Caco-2 (cell line): ENCODE measurements at places on chromosomes 2 and 18. TPM values are rescaled to one million over a fixed set of nuclear protein-coding genes. Genes with fewer than 3 reads are reported as not detected.

- H3K36me3 ChIP-seq: no peaks in the 10 kb centered on the region
- H3K4me1 ChIP-seq: 0 out of 2 replicates have a peak, but pooled peaks cover 5% of the 10 kb centered on the region
- no peak overlapping the region for H3K27ac ChIP-seq
- no peak for DNase-seq
Observed at GRCh38 chr2:19802086-19802841, 99.5 kb downstream of the TTC32 start.

GRCh38 chr2:130756874-130757668 is 1.7 kb downstream of the AMER3 start:
- no peaks in the 10 kb centered on the region for H3K27me3 ChIP-seq
- H3K36me3 ChIP-seq: no peaks in the 10 kb centered on the region
- H3K4me1 ChIP-seq: no peaks in the 10 kb centered on the region
- no peak for DNase-seq
- no peak overlapping the region for H3K4me3 ChIP-seq

- no peaks in the 10 kb centered on the region; the same call in 1 of the 2 replicates for H3K4me1 ChIP-seq
- no peaks in the 10 kb centered on the region for H3K27me3 ChIP-seq
- no peak overlapping the region for H3K4me3 ChIP-seq
- no peak overlapping the region for H3K27ac ChIP-seq
- H3K36me3 ChIP-seq: no peaks in the 10 kb centered on the region
Observed at GRCh38 chr2:63790906-63791305, 50.8 kb upstream of the UGP2 start.

- H3K4me1 ChIP-seq: no peaks in the 10 kb centered on the region
- no peaks in the 10 kb centered on the region for H3K27me3 ChIP-seq
- no peak for DNase-seq
- H3K4me3 ChIP-seq: no peak overlapping the region
- H3K27ac ChIP-seq: no peak overlapping the region
- H3K36me3 ChIP-seq: peaks cover 17% of the 10 kb centered on the region
Observed at GRCh38 chr2:27231921-27232320, 14.8 kb downstream of the CAD start.

- DNase-seq: no peak
- no peak overlapping the region for H3K27ac ChIP-seq
- peaks cover 18% of the 10 kb centered on the region for H3K4me1 ChIP-seq
Observed at GRCh38 chr2:201575971-201576370, 67.3 kb downstream of the TMEM237 start.

DNA sequence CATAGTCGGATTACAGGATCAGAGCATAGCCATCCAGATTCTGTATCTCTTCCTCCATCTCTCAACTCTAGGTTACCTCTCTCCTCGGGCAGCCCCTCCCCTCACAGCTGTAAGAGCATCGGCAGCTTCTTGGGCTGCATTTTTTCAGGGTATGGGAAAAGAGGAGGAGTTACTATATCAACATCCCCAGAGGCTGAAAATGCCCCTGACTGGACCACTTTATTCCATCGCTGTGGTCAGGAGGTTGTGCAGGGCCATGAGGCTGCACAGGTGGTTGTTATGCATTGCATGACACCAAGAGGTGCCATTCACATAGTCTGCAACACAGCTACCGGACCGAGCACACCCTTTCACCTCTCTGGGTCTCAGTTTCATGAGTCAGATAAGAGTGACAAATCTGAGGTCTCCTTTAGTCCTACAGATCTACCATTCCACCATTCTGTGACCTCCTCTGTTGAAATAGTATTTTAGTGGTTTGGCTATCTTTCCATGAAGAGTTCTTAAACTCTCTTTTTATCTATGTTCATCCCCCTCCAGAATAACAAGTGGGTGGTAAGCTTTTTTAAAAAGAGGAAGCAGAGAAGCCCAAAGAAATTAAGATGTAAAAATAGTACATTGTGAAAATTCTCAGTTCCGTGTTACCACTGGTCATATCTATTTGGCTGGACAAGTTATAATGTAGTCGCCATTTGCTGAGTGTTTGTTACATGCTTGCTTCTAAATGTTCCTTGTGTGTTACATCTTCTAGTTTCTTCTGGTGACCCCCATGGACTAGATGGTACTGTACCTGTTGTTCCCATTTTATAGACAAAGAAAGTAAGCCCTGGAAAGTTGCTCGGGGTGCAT is 56.6 kb upstream of the SLC1A4 start:
- no peak for DNase-seq
- H3K4me1 ChIP-seq: no peaks in the 10 kb centered on the region
- H3K4me3 ChIP-seq: no peak overlapping the region
- H3K36me3 ChIP-seq: no peaks in the 10 kb centered on the region
- H3K27ac ChIP-seq: no peak overlapping the region

- no peak overlapping the region for H3K4me3 ChIP-seq
- H3K27ac ChIP-seq: no peak overlapping the region
- H3K36me3 ChIP-seq: no peaks in the 10 kb centered on the region
- H3K4me1 ChIP-seq: peaks cover 11% of the 10 kb centered on the region; the same call in 1 of the 2 replicates
- DNase-seq: no peak
Observed at GRCh38 chr2:227474410-227474809, 2.5 kb downstream of the AGFG1 start.

DNA sequence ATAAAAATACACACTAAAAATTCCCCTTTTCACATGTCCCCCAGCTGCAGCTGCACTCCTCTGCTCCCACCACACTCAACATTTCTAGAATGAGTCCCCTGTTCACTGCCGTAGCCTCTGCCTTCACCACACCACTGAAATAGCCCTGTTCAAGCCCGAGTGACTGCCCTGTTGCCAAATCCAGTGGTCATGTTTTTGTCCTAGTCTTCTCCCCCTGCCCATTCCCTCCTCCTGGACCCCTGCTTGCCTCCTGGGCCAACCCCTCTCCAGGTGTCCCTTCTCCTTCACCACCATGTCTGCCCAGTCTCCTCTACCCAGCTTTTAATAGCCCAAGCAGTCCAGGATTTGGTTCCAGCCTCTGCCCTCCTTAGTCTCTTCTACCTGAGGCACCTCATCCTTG is 97.1 kb upstream of the LGALSL start:
- no peak for DNase-seq
- H3K27me3 ChIP-seq: no peaks in the 10 kb centered on the region
- H3K4me3 ChIP-seq: no peak overlapping the region
- no peak overlapping the region for H3K27ac ChIP-seq
- H3K36me3 ChIP-seq: no peaks in the 10 kb centered on the region

DNA sequence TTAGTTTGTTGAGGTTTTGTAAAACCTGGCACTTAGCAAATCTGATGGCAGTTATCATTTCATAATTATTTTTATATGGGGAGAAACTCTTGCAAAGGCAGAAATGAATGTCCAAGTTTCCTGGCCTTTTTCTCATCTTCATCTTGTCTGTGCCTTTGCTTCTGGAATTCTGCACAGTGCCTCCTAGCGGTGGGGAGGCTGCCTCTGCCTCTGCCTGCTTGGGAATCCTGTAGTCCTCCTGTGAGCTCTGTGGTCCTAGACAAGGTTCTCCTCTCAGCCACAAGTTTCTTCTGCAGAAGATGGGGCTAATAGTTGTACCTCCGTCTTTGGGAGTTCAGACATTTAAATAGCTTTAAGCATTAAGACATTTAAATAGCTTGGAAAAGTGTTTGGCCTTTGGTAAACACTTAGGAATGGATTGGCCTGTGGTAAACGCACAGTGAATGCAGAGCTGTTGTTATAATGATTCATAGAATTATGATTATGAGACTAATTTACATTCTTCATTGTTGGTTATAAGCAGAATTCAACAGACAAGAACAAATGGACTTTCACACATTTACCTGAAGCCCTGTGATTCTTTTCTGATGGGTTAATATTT is 101.2 kb downstream of the ZNF236 start:
- H3K4me1 ChIP-seq: no peaks in the 10 kb centered on the region
- H3K36me3 ChIP-seq: no peaks in the 10 kb centered on the region
- H3K4me3 ChIP-seq: no peak overlapping the region
- H3K27ac ChIP-seq: no peak overlapping the region
- H3K27me3 ChIP-seq: no peaks in the 10 kb centered on the region

- H3K27ac ChIP-seq: no peak overlapping the region
- no peaks in the 10 kb centered on the region for H3K36me3 ChIP-seq
- no peaks in the 10 kb centered on the region for H3K4me1 ChIP-seq
- no peaks in the 10 kb centered on the region for H3K27me3 ChIP-seq
- DNase-seq: no peak
Observed at GRCh38 chr18:35157181-35157580, 83.7 kb upstream of the ZNF397 start.

DNA sequence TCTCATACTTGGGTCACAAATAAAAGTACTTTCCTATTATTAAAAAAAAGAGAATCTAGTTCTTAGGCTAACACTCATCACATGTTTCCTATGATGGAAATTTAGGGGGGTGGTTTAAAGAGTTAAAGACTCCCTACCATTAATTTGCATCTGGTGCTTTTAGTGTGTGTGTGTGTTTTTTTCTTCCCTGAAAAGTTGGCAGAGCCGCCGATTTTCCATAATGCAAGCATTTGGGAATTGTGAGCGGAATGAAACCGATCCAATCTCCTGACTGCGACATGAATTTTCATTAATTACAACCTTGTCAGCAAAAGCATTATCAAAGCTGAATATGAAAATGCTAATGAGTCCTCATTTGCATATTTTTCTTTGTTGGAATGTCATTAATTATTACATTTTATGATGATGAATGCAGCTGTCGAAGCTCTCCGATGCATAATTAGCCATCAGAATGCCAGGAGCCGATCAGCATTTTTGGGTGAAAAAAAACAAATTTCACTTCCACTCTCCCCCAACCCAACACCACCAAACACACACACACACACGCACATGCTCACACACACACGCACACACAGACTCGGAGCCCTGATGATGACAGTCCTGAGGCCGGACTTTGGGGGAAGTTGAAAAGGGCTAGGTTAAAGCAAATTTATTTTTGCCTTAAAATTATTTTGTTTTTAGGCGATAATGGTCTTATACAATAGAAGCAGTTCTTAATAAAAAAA is 165.4 kb downstream of the TCF4 start:
- DNase-seq: no peak
- H3K27me3 ChIP-seq: no peaks in the 10 kb centered on the region
- H3K4me3 ChIP-seq: no peak overlapping the region
- no peaks in the 10 kb centered on the region for H3K4me1 ChIP-seq
- H3K36me3 ChIP-seq: no peaks in the 10 kb centered on the region

GRCh38 chr2:169193618-169194017 is 124.3 kb downstream of the DHRS9 start:
- H3K4me3 ChIP-seq: no peak overlapping the region
- H3K36me3 ChIP-seq: no peaks in the 10 kb centered on the region
- H3K27me3 ChIP-seq: no peaks in the 10 kb centered on the region
- no peak overlapping the region for H3K27ac ChIP-seq
- H3K4me1 ChIP-seq: no peaks in the 10 kb centered on the region

The CNGA3 gene
- not detected in 2 replicates for total RNA-seq

The TMEM185B gene
- total RNA-seq: 67.3 and 69.9 TPM in 2 replicates

GRCh38 chr2:175684466-175684865 is 317.6 kb downstream of the LNPK start:
- no peaks in the 10 kb centered on the region for H3K4me1 ChIP-seq
- no peak overlapping the region for H3K27ac ChIP-seq

DNA sequence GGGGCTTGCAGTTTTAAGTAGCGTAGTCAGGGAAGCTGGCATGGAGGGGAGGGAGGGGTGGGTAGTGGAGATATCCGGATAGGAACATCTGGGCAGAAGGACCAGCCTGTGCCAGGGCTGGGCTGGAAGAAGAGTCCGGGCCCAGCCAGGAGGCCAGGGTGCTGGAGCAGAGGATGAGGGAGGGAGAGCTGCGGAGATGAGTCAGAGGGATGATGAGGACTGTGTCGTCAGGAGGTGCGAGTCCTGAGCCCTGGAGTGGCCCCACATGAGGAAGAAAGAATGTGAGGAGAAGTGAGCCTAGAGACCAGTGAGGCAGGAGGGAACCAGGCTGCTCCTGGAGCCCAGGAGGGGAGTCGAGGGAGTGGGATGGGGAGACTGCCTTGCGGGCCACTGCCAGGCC is 82.4 kb downstream of the CTIF start:
- no peaks in the 10 kb centered on the region for H3K27me3 ChIP-seq
- no peaks in the 10 kb centered on the region for H3K36me3 ChIP-seq
- DNase-seq: no peak
- H3K4me3 ChIP-seq: no peak overlapping the region
- peak overlapping the region; percentile 85 for H3K27ac ChIP-seq

The CDCA7 gene
- total RNA-seq: 51.1 and 58.1 TPM in 2 replicates

DNA sequence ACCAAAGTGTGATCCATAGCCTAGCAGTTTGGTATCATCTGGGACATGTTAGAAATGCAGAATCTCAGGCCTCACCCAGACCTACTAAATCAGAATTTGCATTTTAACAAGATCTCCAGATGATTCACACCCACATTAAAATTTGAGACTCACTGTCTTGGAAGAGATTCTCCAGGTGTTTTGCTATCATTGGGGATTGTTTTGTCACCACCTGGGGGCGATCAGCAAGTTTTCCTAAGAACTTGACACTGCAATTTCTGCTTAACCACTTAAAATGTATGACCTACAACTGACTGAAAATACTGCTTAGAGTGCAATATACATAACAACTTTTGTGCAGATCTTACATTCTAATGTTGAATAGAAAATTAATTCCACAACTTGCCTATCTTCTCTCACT is 18.9 kb upstream of the ITGA4 start:
- no peak for DNase-seq
- no peak overlapping the region for H3K27ac ChIP-seq
- no peak overlapping the region for H3K4me3 ChIP-seq
- H3K36me3 ChIP-seq: no peaks in the 10 kb centered on the region
- H3K27me3 ChIP-seq: no peaks in the 10 kb centered on the region
- no peaks in the 10 kb centered on the region for H3K4me1 ChIP-seq

DNA sequence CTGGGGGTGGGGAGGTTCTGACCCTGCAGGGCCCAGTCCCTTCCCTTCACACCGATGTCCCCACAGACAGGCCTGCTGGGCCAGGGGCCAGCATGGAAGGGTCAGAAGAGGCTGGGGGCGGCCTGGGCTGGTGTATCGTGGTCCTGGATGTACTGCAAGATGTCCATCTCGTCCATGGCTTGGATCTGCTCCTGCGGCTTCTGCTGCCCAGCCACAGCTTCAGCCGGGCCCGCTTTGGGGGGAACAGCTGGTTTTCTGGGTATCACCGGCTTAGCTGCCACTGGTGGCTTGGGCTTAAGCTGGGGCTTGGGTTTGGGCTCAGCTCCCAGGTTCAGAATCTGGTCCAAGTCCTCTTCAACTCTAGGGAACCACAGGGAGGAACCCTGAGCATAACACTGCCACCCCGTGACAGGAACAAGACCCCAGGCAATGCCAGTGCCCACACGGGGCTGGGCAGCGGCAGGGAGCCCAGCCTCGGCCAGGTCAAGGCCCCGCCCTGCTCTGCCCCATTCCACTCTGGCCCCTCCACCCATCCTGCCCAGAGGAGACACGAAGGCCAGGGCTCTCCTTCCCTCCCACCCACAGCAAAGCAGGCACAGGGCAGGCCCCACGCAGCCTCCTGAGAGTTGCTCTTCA is 31.9 kb downstream of the HS1BP3 start:
- no peaks in the 10 kb centered on the region; the same call in 1 of the 2 replicates for H3K4me1 ChIP-seq
- peaks cover 2% of the 10 kb centered on the region for H3K36me3 ChIP-seq
- DNase-seq: peak; percentile 30
